ENCODE measurements at places on chromosomes 1 and 21.
A peak's percentile ranks its signal among the peaks of the same experiment; 100 is the strongest.

- DNase-seq: no peak
Measured at GRCh38 chr1:31626223-31627207, 9.0 kb downstream of the HCRTR1 start.

- no peak for DNase-seq
Measured at GRCh38 chr1:154398141-154398540, 7.0 kb upstream of the IL6R start.

DNA sequence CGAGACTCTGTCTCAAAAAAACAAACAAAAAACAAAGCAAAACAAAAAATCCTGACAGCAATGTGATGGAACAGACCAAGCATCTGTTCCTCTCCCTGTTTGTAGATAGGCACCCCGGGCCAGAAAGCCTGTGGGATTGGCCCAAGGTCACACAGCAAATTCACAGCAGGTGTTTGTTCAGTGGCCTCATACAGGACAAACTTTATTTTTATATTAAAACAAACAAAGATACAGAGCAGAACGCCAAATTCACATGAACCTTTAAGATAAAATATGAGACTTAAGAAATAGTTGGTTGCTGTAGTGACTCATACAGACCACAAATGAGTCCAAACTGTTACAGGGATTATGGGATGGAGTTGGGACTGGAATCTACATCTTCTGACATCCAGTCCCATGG lies 2.3 kb upstream of the CELA2A start:
- DNase-seq: no peak

- DNase-seq: peak; percentile 79
Measured at GRCh38 chr1:116377541-116378529, 4.8 kb downstream of the ATP1A1 start.

GRCh38 chr1:94799206-94799605 lies 21.0 kb upstream of the SLC44A3 start:
- no peak for DNase-seq

DNA sequence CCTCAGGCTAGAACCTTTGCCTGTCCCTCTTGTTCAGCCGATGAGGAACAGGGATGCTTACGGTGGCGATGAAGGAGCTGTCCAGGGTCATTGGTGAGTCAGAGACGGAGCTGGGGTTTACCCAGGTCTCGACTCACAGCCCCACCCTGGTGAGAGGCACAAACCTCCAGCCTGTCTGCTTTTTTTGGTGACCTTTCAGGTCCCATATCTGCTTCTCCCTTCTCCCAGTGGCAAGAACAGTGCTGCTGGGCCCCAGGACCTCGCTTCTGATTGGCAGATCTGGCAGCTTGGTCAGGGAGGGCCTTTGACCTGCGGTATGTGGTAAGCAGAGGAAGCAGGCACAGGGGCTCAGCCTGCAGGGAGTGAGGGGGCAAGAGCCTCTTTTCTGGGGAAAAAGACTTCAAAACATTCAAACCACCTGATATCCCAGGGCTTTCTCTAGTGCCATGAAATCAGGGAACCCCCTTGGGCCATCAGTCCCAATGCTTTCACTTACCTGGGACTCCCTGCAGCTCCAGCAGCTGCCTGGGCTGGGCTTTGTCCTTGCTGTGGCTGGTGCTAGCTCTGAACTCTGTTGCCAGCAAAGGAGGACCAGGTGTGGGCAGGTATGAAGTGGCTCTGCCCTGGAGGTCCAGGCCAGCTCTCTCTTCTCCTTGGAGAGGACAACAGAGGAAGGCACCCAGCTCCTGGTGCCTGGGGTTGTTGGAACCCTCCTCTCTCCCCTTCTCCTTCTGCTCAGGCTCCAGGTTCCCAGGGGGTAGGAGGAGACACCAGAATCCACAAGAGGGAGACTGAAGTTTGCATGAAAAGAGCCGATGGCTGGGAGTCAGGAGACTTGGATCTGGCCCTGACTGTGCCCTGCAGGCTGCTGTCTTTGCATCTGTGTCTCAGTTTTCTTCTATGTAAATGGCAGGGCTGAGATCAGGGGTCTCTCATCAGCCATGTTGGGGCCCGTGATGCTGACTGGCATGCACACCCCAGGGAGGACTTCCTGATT lies 41.4 kb downstream of the TRIM62 start:
- DNase-seq: no peak

DNA sequence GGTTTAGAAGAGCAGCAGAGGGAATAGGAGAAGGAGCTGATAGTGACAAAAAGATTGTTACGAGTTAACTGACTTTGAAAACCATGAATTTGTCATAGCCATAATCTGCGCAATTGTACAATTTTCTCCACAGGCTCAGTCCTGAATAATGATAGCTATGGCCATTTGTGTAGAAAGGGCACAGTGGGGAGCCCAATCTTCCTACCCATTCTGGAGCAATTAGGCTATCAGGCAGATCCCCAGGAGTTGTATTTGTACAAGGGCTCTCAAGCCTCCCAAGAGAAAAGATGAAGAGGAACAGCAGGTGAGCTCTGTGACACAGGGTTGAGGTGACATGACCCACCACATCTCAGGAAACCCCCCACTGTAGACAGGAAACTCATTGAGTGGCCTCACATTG lies 42.1 kb upstream of the SAMD13 start:
- DNase-seq: no peak
